GM23248 (cell line): ENCODE measurements at places on chromosomes 6 and 20. TPM values are rescaled to one million over a fixed set of nuclear protein-coding genes. Genes with fewer than 3 reads are reported as not detected.
A peak's percentile ranks its signal among the peaks of the same experiment; 100 is the strongest.

GRCh38 chr6:148272597-148272996 lies 70.0 kb upstream of the SASH1 start:
- H3K4me1 ChIP-seq: peaks cover 65% of the 10 kb centered on the region
- H3K27ac ChIP-seq: peak overlapping the region; percentile 85

- H3K4me1 ChIP-seq: no peaks in the 10 kb centered on the region
- DNase-seq: no peak
- no peaks in the 10 kb centered on the region for H3K27me3 ChIP-seq
- H3K4me3 ChIP-seq: no peak overlapping the region
- H3K36me3 ChIP-seq: no peaks in the 10 kb centered on the region
Measured at GRCh38 chr6:83985308-83985713, 48.3 kb upstream of the MRAP2 start.

- H3K4me1 ChIP-seq: peaks cover 90% of the 10 kb centered on the region
- H3K4me3 ChIP-seq: peak overlapping the region; percentile 57
- H3K27ac ChIP-seq: peak overlapping the region; percentile 66
- DNase-seq: no peak
Measured at GRCh38 chr6:3743541-3743940, 8.0 kb downstream of the PXDC1 start.

GRCh38 chr20:19995220-19995863 lies 21.8 kb upstream of the NAA20 start:
- peaks cover 51% of the 10 kb centered on the region for H3K4me1 ChIP-seq
- no peaks in the 10 kb centered on the region for H3K27me3 ChIP-seq
- DNase-seq: peak; percentile 78
- H3K36me3 ChIP-seq: peaks cover 36% of the 10 kb centered on the region

- H3K4me1 ChIP-seq: peaks cover 10% of the 10 kb centered on the region
- no peaks in the 10 kb centered on the region for H3K36me3 ChIP-seq
- H3K27ac ChIP-seq: no peak overlapping the region
- no peak for DNase-seq
- no peaks in the 10 kb centered on the region for H3K27me3 ChIP-seq
Measured at GRCh38 chr6:24391756-24392405, 10.9 kb upstream of the MRS2 start.

GRCh38 chr6:141532211-141532610 lies 600.5 kb upstream of the GJE1 start:
- DNase-seq: no peak
- H3K4me3 ChIP-seq: no peak overlapping the region
- no peaks in the 10 kb centered on the region for H3K36me3 ChIP-seq
- H3K4me1 ChIP-seq: no peaks in the 10 kb centered on the region
- H3K27ac ChIP-seq: no peak overlapping the region

DNA sequence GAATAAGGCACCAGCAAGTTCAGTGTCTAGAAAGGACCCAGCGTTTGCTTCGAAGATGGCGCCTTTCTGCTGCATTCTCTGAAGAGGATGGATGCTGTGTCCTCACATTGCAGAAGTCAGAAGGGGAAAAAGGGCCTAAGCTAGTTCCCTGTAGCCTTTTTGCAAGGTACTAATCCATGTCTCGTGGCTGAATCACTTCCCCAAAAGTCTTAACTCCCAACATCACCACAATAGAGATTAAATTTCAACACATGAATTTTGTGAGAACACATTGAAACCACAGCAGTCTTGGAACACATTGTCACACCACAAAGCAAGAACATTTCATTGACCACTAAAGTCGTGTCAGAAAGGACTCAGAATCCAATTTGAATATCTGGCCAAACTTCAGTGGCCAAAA lies 42.1 kb downstream of the KLHL31 start:
- H3K4me3 ChIP-seq: no peak overlapping the region
- peak; percentile 62 for DNase-seq
- H3K4me1 ChIP-seq: 0 out of 2 replicates have a peak, but pooled peaks cover 8% of the 10 kb centered on the region
- H3K27me3 ChIP-seq: peaks cover 15% of the 10 kb centered on the region; the same call in 1 of the 2 replicates

- peak; percentile 87 for DNase-seq
- peaks cover 59% of the 10 kb centered on the region for H3K4me1 ChIP-seq
- peak overlapping the region; percentile 81 for H3K27ac ChIP-seq
Measured at GRCh38 chr6:75101896-75102295, 104.0 kb downstream of the COL12A1 start.

DNA sequence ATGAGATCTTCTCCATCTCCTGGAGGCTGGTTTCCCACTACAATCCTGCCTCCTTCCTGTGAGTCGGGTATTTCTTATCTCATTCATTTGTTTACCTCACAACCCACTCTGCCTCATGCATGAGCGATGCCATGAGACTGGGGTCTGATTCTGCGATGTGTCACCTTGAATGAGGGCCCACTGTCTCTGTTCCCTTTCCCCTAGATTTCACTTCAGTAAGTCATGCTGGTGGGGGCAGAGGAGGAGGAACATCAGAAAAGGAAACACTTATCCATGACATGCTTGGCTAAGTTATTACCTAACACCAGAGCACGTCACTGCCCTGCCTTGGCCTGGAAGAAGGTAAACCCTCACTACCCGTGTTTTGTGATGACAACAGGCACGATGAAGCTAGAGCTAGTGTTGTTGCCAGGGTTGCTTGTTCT lies 337.4 kb upstream of the PRDM1 start:
- peaks cover 15% of the 10 kb centered on the region for H3K4me1 ChIP-seq
- no peak overlapping the region for H3K4me3 ChIP-seq
- no peaks in the 10 kb centered on the region for H3K36me3 ChIP-seq
- H3K27ac ChIP-seq: peak overlapping the region; percentile 25

GRCh38 chr6:112437058-112437457 lies 89.9 kb downstream of the RFPL4B start:
- no peak overlapping the region for H3K27ac ChIP-seq
- no peak for DNase-seq

- no peak overlapping the region for H3K27ac ChIP-seq
- 0 out of 2 replicates have a peak, but pooled peaks cover 3% of the 10 kb centered on the region for H3K36me3 ChIP-seq
- H3K27me3 ChIP-seq: no peaks in the 10 kb centered on the region
- H3K4me3 ChIP-seq: no peak overlapping the region
Measured at GRCh38 chr6:30915591-30915946, 1.5 kb downstream of the VARS2 start.

GRCh38 chr6:87660226-87660911 lies 41.7 kb downstream of the AKIRIN2 start:
- H3K4me1 ChIP-seq: peaks cover 30% of the 10 kb centered on the region
- no peak overlapping the region for H3K4me3 ChIP-seq
- H3K27ac ChIP-seq: peak overlapping the region; percentile 67
- DNase-seq: peak; percentile 88
- no peaks in the 10 kb centered on the region for H3K27me3 ChIP-seq
- 0 out of 2 replicates have a peak, but pooled peaks cover 12% of the 10 kb centered on the region for H3K36me3 ChIP-seq

DNA sequence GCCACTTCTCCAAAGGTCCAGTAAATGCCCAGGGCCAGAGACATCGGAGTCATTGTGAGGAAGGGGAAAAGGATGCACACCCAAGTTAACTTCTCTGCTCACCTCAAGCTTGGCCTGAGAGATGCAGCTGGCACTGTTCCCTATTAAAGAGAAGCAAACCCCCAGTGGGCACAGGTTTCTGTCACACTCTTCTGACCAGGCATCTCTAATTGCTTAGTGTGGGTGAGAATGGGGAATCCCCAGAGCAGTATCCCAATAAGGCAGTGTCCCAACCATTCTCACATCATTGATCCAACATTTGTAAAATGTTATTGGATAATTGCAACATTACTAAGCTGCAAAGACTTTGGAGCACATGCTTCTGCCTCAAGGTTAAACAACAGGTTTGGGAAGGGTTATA lies 232.3 kb downstream of the ADGRG6 start:
- no peak overlapping the region for H3K4me3 ChIP-seq
- H3K27ac ChIP-seq: no peak overlapping the region
- no peak for DNase-seq
- H3K4me1 ChIP-seq: 0 out of 2 replicates have a peak, but pooled peaks cover 3% of the 10 kb centered on the region

DNA sequence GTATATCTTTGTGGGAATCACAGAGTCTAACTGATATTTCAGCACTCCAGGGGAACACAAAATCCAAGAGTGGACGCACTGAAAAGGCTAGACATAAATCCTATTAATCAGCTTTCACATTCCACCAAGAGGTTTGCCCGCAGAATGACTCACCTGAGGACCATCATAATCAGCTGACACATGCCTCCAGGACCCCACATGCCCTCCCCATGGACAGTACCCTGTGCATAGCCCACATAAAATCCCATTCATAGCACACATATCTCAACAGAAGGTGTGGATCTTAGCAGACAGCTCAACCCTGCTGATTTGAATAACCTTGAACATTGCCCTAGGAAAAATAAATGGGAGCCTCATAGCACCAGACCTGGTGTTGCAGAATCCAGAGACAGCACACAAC lies 246.8 kb upstream of the TENT5A start:
- H3K27ac ChIP-seq: no peak overlapping the region; the same call in 1 of the 2 replicates
- H3K27me3 ChIP-seq: no peaks in the 10 kb centered on the region
- peaks cover 43% of the 10 kb centered on the region for H3K4me1 ChIP-seq

HLA-DQB1 gene
- not detected in 2 replicates for polyA plus RNA-seq

HLA-DPA1 gene
- 4.2 and 4.9 TPM in 2 replicates for polyA plus RNA-seq

DPPA5 gene
- polyA plus RNA-seq: not detected in 2 replicates

FILIP1 gene
- 0.11 TPM in 1 of 2 replicates, not detected in the other for polyA plus RNA-seq

PRSS16 gene
- polyA plus RNA-seq: 0.20 TPM in 1 of 2 replicates, not detected in the other

ZBP1 gene
- not detected in 2 replicates for polyA plus RNA-seq
